Immature natural killer cell (primary cell): ENCODE measurements at places on chromosomes 12 and 14. TPM values are rescaled to one million over a fixed set of nuclear protein-coding genes. Genes with fewer than 3 reads are reported as not detected.

Gene CD163L1
- polyA plus RNA-seq, result not detected

Gene GLIPR1L1
- not detected for polyA plus RNA-seq

GRCh38 chr12:75526655-75527511, 15.5 kb upstream of the KRR1 start:
- DNase-seq, result peak; percentile 17
- no peaks in the 10 kb centered on the region for H3K36me3 ChIP-seq
- no peaks in the 10 kb centered on the region for H3K4me1 ChIP-seq

DNA sequence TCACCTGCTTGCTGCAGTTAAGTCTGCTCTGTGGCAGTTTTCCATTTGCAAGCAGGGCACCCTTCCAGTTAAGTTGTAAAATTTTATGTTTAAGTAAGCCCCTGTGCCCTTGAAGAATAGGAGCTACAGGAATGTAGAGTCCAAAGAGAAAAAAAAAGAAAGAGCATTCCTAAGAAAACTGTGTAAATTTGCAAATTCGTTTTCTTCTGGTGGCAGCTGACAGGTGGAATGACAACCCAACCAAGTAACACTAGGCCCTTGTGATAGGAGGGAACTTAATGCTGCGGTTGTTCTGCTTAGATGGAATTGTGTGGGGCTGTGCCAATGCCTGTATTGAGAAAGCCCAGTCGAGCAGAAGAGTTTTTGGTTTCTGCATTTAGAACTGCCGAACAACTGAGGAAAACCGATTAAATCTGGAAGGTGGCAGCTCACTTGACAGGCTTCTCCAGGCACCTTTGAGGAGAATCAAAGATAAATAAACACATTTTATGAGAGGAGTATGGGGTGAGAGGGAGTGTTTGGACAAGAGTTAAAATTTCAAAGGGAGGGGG, 280.0 kb downstream of the RAD51B start:
- DNase-seq, result no peak
- H3K27me3 ChIP-seq, result peaks cover 4% of the 10 kb centered on the region
- peaks cover 1% of the 10 kb centered on the region for H3K4me1 ChIP-seq
- no peak overlapping the region for H3K27ac ChIP-seq
- peaks cover 25% of the 10 kb centered on the region for H3K36me3 ChIP-seq
- no peak overlapping the region for H3K4me3 ChIP-seq

- peaks cover 2% of the 10 kb centered on the region for H3K36me3 ChIP-seq
- H3K4me1 ChIP-seq, result no peaks in the 10 kb centered on the region
- peak; percentile 10 for DNase-seq
- no peaks in the 10 kb centered on the region for H3K27me3 ChIP-seq
Measured at GRCh38 chr12:79547735-79548609, 142.8 kb downstream of the PAWR start.

Gene CIROP
- not detected for polyA plus RNA-seq

Gene DUSP6
- 27.1 TPM for polyA plus RNA-seq

DNA sequence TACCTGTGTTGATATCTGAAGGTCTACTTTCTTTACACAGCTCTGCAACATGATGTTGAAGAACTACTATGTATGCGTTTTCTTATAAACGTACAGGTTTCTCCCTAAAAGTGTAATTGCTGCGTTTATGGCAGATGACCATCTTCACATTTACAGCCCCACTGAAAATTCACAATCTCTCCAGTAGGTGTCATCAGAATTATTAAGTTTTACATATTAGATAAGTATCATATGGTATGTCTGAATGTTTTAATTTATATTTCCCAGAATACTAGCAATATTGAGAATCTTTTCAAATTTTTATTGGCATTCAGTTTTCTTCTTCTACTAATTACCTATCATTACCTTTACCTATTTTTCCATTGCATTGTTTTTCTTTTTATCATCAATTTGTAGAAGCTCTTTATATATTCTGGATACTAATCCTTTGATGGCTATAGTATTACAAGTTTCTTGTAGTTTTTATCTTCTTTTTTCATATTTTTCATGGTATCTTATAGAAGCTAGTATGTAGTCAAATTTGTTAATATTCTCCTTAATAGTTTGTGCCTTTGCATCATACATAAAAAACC, 123.5 kb downstream of the CAPZA3 start:
- no peaks in the 10 kb centered on the region for H3K4me1 ChIP-seq
- H3K27ac ChIP-seq, result no peak overlapping the region
- no peak for DNase-seq
- H3K4me3 ChIP-seq, result no peak overlapping the region
- no peaks in the 10 kb centered on the region for H3K27me3 ChIP-seq
- no peaks in the 10 kb centered on the region for H3K36me3 ChIP-seq

DNA sequence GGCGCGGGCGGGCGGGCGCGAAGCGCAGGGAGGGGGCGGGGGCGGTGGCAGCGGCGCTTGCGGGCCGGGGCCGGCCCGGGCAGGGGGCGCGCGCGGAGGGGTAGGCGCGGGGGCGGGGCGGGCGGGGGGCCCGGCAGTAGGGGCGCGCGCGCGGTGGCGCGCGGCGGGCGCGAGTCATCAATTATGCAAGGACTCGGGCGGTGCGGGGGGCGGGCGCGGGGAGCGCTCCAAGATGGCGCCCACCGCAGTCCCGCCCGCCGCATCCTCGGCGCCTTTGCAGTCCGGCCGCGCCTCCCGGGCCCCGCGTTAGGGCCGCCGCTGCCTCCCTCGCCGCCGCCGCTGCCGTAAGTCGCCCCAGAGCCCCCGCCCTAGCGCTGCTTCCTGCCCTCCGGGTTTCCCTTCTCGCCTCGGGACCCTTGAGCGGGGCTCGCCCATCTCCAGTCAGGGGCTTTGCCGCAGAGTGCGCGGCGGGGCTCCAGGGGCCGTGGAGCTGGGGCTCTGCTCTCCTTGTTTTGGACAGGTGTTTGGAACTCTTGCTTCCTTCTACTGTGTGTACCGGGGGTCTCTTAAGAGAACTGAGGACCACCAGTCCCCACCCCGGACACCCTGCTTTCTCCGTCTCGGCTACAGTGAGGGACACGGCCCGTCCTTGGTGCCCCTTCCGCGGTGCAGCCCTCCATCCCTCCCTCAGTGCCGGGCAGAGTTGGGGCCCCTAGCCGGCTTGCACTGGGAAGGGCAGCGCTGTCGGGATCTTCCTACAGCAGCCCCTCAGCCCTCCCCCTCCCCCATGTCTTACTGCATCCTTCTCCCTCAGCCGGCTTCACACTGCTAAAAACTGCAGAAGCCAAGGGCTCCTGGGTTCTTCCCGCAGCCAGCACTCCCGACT, at the start of gene SCN8A:
TSS of gene SCN8A (plus strand) at position 218 of the 886 bp plus-strand sequence. CDS start 71,585 bp downstream, outside the sequence.
- H3K27ac ChIP-seq, result peak within 1 kb of the TSS; percentile 27
- peak; percentile 49 for DNase-seq
- H3K4me3 ChIP-seq, result peak within 1 kb of the TSS; percentile 88
- H3K36me3 ChIP-seq, result no peaks in the 10 kb centered on the region
- H3K4me1 ChIP-seq, result peaks cover 16% of the 10 kb centered on the region

GRCh38 chr12:52965337-52965731, 16.4 kb downstream of the KRT18 start:
- DNase-seq, result no peak
- H3K27me3 ChIP-seq, result peaks cover 4% of the 10 kb centered on the region
- no peaks in the 10 kb centered on the region for H3K4me1 ChIP-seq
- no peak overlapping the region for H3K27ac ChIP-seq
- no peaks in the 10 kb centered on the region for H3K36me3 ChIP-seq

Gene GYS2
- not detected for polyA plus RNA-seq

Gene PRR4
- 4.5 TPM for polyA plus RNA-seq

Gene KLRC2
- 112 TPM for polyA plus RNA-seq

Gene MARCHF9
- polyA plus RNA-seq, result 1.7 TPM

DNA sequence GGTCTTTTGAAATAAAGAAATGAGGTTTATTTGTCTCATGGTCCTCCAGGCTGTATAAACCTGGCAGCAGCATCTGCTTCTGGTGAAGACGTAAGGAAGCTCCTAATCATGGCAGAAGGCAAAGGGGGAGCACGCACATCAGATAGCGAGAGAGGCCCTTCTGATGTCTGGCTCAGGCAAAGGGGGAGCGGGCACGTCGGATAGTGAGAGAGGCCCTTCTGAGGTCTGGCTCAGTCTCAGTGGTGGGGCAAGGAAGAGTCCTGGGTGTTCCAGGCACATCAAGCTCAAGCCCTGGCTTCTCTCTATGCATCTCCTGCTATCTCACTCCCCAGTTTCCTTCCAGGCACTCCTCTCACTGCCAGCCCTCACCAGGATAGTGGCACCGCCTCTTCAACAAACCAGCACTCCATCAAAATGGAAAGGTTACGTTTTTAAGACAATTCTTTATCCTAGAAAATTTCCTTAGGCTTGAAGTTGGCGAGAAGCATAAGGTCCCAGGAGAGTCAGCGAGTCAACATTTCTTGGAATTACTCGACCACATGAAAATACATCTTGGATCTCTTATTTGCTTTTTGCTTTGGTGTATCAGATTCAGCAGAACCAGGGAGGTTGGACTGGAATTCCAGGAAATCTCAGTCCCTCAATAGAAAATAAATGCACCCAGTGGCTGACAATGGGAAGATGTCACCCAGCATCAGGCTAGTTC, 189.6 kb upstream of the TMEM132C start:
- H3K27ac ChIP-seq, result no peak overlapping the region
- no peaks in the 10 kb centered on the region for H3K36me3 ChIP-seq
- H3K4me3 ChIP-seq, result no peak overlapping the region
- H3K4me1 ChIP-seq, result no peaks in the 10 kb centered on the region
- no peak for DNase-seq

GRCh38 chr14:53011053-53011462, 60.2 kb upstream of the FERMT2 start:
- no peak for DNase-seq
- H3K27me3 ChIP-seq, result no peaks in the 10 kb centered on the region
- H3K4me1 ChIP-seq, result no peaks in the 10 kb centered on the region
- H3K36me3 ChIP-seq, result no peaks in the 10 kb centered on the region
- H3K4me3 ChIP-seq, result no peak overlapping the region
- no peak overlapping the region for H3K27ac ChIP-seq

- no peak overlapping the region for H3K4me3 ChIP-seq
- H3K36me3 ChIP-seq, result no peaks in the 10 kb centered on the region
- no peaks in the 10 kb centered on the region for H3K27me3 ChIP-seq
- no peak overlapping the region for H3K27ac ChIP-seq
- DNase-seq, result no peak
Measured at GRCh38 chr12:20555771-20556170, 139.4 kb upstream of the SLCO1C1 start.
